LNCaP clone FGC (cell line): ENCODE measurements at places on chromosomes 4 and X.
A peak's percentile ranks its signal among the peaks of the same experiment; 100 is the strongest.

DNA sequence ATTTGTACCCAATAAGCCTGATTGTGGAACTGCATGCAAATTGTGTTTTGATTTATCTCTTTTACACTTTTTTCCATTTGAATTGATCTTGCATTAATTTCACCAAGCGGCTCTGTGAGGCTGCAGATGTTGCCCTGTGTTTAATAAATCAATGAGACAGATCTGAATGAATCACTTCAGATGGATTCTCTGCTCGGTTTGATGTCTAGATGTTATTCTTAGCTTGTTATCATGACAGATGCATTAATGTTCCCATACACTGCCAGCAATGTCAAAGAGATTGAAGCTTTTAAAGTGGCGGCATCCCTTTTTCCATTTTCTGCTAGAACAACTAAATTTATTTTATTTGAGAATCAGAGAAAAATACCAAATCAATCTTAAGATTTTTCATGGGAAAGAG is 6.3 kb downstream of the DACH2 start:
- DNase-seq, result no peak

GRCh38 chr4:8846826-8847225 is 24.8 kb downstream of the HMX1 start:
- no peak for DNase-seq

GRCh38 chr4:77174426-77174825 is 17.4 kb downstream of the CCNG2 start:
- no peak for DNase-seq

DNA sequence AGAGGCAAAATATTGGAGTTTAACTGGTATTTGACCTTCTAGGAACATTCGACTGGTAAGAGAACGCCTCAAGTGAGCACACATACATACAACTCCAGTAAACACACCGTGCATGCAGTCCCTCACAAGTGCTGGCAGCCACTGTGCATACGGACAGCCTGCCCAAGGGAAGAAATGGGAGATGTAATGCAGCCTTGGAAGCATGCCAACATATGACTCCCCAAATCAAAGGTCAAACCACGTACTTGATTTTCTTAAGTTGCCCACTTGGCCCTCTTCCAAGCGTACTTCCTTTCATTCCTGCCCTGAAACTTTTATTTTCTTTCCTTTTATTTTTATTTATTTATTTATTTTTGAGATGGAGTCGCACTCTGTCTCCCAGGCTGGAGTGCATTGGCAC is 206.6 kb downstream of the SPRY1 start:
- DNase-seq, result no peak

GRCh38 chrX:154734061-154734781 is 16.7 kb downstream of the GAB3 start:
- no peak for DNase-seq

GRCh38 chrX:154719132-154719675 is 31.7 kb downstream of the GAB3 start:
- DNase-seq, result no peak

GRCh38 chrX:69318651-69319340 is 153.5 kb upstream of the PJA1 start:
- DNase-seq, result no peak

GRCh38 chr4:159655547-159655946 is 552.7 kb downstream of the RAPGEF2 start:
- DNase-seq, result no peak

DNA sequence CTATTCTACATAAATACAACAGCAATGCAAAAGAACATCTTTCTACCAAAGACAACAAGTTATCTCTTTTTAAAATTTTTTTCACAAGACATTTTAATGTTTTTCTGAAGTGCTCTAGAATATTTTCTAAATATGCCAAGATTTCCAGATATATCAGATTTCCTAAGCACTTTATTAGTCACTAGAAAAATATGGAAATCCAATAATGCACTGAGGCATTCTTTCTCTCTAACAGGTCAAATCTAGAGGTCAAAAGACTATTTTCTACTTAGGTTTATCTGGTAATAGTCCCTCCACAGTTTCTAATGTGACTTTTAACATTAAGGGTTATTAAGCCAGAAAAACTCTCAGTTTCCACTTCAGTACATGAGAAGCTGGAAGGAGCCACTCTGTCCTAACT is 1041.2 kb upstream of the INTU start:
- DNase-seq, result no peak

- DNase-seq, result no peak
Observed at GRCh38 chrX:6667048-6667768, 132.3 kb upstream of the VCX3A start.

GRCh38 chr4:88836216-88836615 is 138.6 kb upstream of the NAP1L5 start:
- no peak for DNase-seq

DNA sequence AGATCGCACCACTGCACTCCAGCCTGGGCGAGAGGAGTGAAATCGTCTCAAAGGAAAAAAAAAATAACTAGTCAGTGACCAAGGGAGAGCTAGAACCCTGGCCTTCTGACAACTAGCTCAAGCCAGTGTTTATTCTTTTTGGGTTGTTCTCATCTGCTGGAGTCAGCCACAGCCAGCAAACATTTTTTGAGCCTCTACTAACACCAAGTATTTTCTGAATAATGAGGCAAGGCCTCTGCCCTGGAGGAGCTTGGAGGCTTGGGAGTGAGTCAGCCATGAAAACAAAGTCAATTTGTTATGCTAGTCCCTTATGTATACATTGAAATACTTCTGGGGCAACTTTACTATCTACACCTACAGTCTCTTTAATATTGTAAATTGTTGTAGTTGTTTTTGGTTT is 46.5 kb downstream of the TMA16 start:
- no peak for DNase-seq

DNA sequence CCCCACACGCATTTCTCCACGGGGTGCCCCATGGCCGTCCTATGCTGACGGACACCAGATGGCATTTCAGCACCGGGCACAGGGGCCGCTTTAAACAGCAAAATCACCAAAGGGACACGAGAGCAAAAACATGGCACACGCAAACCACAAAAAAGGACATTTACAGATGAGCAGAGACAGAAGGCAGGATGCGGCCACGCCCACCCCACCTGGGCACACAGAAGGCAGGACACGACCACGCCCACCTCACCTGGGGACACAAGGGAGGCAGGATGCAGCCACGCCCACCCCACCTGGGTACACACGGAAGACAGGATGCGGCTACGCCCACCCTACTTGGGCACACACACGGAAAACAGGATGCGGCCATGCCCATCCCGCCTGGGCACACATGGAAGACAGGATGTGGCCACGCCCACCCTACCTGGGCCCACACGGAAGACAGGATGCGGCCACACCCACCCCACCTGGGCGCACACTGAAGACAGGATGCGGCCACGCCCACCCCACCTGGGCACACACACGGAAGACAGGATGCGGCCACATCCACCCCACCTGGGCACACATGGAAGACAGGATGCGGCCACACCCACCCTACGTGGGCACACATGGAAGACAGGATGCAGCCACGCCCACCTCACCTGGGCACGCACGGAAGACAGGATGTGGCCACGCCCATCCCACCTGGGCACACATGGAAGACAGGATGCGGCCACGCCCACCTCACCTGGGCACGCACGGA is 69.1 kb downstream of the FAM53A start:
- DNase-seq, result peak; percentile 89

- no peak for DNase-seq
Observed at GRCh38 chr4:100823993-100824323, 306.1 kb upstream of the EMCN start.

DNA sequence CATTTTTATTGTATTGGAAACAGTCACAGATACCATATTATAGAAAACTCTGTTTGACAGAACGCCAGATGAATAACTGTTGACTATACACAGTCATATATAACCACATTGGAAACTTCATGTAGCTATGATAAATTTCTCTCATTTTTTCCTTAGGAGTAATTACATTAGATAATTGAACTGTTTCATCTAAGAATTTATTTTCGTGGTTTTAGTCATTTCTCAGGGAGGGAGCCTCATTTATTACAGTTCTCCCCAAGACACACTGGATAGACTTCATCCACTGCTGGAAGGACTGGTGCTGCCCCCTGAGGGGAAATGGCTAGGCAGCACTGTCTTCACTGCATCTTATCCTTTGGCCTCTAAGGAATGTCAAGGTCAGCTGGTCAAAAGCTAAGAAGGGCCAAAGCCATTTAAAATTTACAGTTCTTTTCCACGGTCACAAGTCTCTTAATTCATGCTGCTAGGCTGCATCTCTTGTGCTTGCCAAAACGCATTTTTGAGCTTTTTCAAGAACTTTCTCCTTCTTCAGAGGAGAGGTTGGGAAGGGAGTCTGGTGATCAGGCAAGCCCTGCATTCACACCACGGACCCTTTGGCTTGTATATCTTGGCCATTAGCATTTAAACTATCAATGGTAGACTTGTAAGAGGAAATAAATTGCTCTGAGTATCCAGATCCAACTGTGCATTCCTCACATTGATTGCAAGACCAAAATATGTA is 145.1 kb downstream of the CBR4 start:
- DNase-seq, result no peak

DNA sequence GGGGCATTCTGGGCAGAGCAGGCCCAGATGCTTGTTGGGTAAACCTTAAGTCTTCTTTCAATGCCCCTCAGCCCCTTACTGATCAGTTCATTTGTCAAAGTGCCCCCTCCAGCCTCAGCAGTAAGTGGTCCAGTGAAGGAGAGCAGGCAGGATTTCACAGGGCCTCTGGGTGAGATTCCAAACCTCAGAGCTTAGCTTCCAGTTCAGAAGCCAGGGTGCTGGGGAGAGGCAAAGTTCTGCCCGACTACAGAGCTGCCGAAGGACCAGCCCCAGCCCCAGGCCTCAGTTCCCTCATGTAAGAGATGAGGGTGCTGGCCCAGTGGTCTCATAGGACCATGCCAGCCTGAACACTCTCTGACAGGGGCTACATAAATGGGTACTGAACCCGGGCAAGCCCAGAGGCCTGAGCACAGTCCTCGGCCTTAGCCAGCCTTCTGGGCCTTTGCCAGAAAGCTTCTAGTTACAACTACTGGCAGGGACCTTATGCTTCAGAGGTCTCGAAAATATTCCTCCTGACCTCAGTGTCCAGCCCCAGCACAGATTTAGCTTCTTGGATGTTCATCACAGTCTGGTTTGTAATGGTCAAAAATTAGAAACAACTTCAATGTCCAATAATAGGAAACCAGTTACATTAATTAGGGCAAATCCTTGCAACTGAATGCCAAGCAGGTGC is 851 bp upstream of the RIPPLY1 start:
- DNase-seq, result no peak

GRCh38 chr4:140707325-140707724 is 48.9 kb downstream of the TBC1D9 start:
- no peak for DNase-seq

DNA sequence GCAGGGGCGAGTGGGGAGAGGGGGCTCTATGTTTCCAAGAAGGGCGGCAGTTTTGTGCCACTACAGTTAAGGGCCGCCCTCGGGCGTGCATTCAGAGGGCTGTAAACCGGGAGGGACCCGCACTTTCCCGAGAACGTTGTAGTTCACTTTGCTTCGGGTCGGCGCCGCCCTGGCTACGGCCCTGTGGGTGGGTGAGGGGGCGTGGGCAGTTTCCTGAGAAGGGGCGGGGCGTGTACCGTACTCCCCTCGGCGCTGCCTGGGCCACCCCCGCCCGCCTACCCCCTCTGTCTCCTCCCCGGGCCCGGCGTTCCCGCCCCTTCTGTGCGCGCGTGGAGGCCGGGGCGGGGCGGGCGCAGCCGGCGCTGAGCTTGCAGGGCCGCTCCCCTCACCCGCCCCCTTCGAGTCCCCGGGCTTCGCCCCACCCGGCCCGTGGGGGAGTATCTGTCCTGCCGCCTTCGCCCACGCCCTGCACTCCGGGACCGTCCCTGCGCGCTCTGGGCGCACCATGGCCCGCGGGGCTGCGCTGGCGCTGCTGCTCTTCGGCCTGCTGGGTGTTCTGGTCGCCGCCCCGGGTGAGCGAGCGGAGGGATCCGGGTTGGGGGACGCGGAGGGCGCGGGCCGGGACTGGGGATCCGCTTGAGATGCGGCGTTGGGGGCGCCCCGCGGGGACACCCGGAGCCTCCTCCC is at the start of gene CD99:
Gene CD99 (plus strand): TSS at position 440 of the 687 bp plus-strand sequence. CDS start 66 bp downstream, at position 506.
- no peak for DNase-seq

GRCh38 chr4:7507381-7507780 is 72.7 kb upstream of the PSAPL1 start:
- no peak for DNase-seq

- DNase-seq, result no peak
Observed at GRCh38 chrX:627510-627981, 3.0 kb upstream of the SHOX start.

- no peak for DNase-seq
Observed at GRCh38 chr4:55447831-55448230, 52.1 kb downstream of the TMEM165 start.
